ENCODE measurements at places on chromosomes 5 and 9.
A peak's percentile ranks its signal among the peaks of the same experiment; 100 is the strongest.

- no peak for DNase-seq
Observed at GRCh38 chr5:168721002-168721753, 142.0 kb upstream of the PANK3 start.

- DNase-seq = no peak
Observed at GRCh38 chr9:18037981-18038380, 436.0 kb upstream of the ADAMTSL1 start.

GRCh38 chr5:170413897-170414296 lies 24.7 kb upstream of the KCNMB1 start:
- DNase-seq = no peak

GRCh38 chr9:33467526-33467925 lies 6.2 kb downstream of the NOL6 start:
- DNase-seq = peak; percentile 1

GRCh38 chr5:159051421-159052282 lies 48.1 kb downstream of the EBF1 start:
- peak; percentile 24 for DNase-seq

DNA sequence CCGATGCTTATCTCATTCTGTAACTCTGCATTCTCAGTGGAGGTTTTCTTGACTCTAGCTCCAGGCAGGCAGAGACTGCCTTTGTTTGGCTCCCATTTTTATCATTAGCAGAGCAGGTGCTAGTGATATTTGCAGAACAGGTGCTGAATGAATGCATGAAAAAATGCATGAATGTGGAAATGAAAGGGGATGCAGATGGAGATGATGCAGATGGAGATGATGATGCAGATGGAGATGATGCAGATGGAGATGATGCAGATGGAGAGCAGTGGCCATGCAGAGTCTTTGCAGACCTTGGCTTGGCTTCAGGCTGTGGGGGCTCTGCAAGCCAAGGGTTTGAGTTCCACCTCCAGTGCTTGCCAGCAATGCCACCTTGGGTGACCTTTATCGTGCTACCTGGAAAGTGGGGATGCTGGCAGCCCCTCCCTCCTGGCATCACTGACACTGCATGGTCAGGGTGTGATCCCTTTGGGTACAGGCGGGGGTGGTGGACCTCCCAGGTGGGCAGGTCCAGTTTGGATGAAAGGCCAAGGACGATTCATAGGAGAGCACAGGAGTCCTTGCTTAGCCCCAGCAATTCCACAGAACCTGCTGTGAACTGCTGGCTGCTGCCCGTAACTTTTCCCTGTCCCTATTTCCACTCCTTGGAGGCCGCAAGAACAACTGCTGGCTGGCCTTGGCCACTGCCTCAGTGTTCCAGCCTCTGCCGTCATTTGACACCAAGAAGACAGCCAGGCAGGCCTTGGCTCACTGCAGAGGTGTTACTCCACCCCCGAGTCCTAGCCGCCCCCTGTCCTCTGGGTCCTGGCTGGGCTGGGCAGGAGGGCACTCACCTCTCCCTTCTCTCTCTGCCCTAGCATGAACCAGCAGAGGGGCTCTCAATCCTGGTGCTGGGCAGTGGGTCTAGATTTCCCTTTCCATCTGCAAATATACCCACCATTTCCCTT lies 33.0 kb downstream of the ERGIC1 start:
- no peak for DNase-seq

- DNase-seq = no peak
Observed at GRCh38 chr5:132299917-132300316, 5.7 kb downstream of the SLC22A4 start.

DNA sequence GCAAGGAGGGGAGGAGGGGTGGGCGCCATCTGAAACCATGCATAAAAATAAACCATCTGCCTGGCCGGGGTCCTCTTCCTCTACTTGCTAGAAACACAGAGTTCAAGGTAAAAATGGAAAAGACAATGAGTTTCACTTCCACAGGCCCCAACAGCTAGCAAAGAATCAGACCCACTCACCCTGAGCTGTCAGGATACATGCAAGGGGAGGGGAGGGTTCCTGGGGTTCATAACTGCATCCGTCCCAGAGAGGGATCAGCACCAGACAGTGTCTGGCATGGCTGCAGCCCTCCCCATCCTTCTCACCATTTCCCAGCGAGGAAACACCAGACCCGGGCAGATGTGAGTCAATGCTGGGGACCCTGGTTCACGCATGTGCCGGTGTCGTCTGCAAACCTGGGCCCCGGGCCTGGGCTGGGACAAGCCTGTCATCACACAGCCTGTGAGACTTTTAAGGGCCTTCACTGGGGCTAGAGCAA lies 55.4 kb downstream of the SEMA4D start:
- no peak for DNase-seq

- DNase-seq = no peak
Observed at GRCh38 chr9:20646656-20647055, 24.4 kb upstream of the MLLT3 start.

- DNase-seq = no peak
Observed at GRCh38 chr5:16776611-16777251, 159.4 kb downstream of the MYO10 start.

All from activated CD4-positive, alpha-beta T cell treated with anti-CD3 and anti-CD28 coated beads for 48 hours (primary cell).